ENCODE measurements at places on chromosomes 5 and 9. TPM values are rescaled to one million over a fixed set of nuclear protein-coding genes. Genes with fewer than 3 reads are reported as not detected.

DNA sequence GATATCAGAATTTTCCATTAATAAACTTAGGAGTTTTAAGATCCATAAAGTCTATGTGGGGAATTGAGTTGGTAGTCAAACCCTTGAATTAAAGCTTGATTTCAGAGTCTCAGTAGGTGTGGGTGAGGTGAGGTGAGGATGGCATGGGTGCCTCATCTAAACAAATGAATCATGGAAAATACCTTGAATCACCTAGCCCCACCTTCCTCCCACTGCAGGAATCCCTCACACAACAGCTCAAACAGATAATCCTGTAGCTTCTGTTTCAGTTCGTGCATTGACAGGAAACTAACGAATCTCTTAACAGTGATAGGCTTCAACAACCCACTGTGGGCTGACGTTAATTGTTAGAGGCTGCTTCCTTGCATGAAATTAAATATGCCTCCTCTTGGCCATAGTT lies 185.0 kb downstream of the SREK1 start:
- no peaks in the 10 kb centered on the region for H3K36me3 ChIP-seq
- no peak for DNase-seq
- no peak overlapping the region for H3K27ac ChIP-seq
- H3K4me1 ChIP-seq, result no peaks in the 10 kb centered on the region
- H3K4me3 ChIP-seq, result no peak overlapping the region

DNA sequence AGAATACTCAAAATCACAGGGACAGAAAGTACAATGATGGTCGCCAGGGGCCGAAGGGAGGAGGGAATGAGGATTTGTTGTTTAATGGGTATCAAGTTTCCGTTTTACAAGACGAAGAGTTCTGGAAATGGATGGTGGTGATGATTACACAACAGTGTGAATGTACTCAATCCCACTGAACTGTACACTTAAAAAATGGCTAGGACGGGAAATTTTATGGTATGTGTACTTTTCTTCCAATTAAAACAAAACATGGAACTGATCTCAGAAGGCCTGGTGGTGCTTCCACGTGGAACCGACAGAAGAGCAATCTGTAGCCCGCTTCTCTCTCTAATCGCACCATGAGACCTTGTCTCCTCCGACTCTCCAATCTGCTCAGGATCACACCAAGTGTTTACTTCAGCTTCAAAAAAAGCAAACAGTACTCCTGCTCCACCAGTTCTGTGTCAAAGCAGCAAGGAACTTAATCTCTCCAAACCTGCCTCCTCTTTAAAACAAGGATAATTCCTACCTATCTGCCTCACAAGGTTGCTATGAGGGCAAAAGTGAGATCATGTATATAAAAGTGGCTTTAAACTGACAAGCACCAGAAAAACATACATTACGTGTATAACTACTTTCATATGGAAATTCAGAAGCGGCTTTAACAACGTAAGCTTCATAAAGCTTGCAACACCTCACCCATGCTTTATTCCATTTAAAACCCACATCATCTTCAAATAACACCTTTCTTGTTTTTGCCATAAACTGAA lies 2.1 kb downstream of the ECPAS start:
- H3K4me3 ChIP-seq, result peak overlapping the region; percentile 83
- no peak for DNase-seq
- no peaks in the 10 kb centered on the region for H3K27me3 ChIP-seq
- H3K4me1 ChIP-seq, result peaks cover 36% of the 10 kb centered on the region
- peaks cover 15% of the 10 kb centered on the region for H3K36me3 ChIP-seq

- H3K4me3 ChIP-seq, result peak overlapping the region; percentile 9
- peak; percentile 86 for DNase-seq
- H3K36me3 ChIP-seq, result peaks cover 14% of the 10 kb centered on the region
- H3K4me1 ChIP-seq, result peaks cover 63% of the 10 kb centered on the region
- peak overlapping the region; percentile 85 for H3K27ac ChIP-seq
- no peaks in the 10 kb centered on the region for H3K27me3 ChIP-seq
Measured at GRCh38 chr5:132687995-132688394, 14.2 kb downstream of the IL4 start.

GRCh38 chr9:115391168-115391825 lies 273.3 kb upstream of the TNC start:
- peaks cover 11% of the 10 kb centered on the region for H3K4me1 ChIP-seq
- H3K4me3 ChIP-seq, result no peak overlapping the region
- no peaks in the 10 kb centered on the region for H3K36me3 ChIP-seq

DNA sequence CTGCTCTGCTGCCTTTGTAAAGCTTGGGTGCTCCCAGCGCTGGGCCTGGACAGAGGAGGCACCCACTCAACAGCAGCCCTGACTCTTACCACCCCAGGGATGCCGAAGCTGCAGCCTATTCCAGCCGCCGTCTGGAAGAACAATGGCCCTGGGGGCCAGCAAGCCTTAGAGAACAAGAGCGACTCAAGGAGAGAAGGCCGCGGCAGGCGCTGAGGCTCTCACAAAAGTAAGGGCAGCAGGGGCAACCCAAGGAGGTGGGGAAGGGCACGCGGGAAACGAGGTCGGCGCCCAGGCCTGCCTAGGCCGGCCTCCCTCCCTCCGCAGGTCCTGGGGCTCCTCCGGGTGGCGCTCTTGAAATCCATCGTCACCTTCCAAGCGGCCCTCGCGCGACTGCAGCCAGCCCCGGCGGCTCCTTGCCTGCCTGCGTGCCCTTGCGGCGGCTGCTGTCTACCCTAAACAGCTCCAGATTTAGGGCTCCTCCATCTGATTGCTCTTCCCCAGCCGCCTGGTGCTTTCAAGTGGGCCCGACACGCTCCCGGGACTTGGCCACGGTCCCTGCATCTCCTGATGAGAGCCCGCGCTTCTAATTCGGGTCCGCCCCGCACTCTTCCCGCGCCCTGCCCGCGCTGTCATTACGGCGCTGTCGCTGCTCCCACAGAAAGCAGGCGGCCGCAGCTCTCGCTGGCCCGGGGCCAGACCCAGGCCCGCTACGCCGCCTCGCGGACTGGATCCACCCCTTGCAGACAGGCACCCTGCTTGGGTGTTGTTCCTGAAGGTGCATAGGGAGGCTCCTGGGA lies 213.3 kb downstream of the SEMA6A start:
- H3K4me3 ChIP-seq, result no peak overlapping the region
- no peaks in the 10 kb centered on the region for H3K36me3 ChIP-seq
- DNase-seq, result no peak

DNA sequence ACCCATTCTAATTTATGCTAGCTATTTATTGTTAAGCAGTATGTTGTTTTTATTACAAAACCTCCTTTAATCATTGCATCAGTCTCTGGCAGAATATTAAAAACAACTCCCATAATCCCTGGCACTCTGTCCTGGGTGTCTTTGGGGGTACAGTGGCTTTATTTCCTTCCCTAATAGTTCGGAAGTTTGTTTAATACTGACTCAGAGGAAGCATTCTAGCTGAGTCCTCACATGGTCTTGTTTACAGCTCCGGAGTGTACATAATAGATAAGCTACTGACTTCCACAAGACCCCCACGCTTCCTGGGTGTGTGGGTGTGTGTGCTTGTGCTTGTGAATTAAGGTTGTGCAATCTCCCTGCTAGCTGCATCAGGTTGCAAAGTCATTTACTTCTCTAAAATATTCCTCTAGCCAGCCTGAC lies 149.8 kb upstream of the CDKN2B start:
- H3K4me3 ChIP-seq, result no peak overlapping the region
- DNase-seq, result no peak
- H3K36me3 ChIP-seq, result no peaks in the 10 kb centered on the region

DNA sequence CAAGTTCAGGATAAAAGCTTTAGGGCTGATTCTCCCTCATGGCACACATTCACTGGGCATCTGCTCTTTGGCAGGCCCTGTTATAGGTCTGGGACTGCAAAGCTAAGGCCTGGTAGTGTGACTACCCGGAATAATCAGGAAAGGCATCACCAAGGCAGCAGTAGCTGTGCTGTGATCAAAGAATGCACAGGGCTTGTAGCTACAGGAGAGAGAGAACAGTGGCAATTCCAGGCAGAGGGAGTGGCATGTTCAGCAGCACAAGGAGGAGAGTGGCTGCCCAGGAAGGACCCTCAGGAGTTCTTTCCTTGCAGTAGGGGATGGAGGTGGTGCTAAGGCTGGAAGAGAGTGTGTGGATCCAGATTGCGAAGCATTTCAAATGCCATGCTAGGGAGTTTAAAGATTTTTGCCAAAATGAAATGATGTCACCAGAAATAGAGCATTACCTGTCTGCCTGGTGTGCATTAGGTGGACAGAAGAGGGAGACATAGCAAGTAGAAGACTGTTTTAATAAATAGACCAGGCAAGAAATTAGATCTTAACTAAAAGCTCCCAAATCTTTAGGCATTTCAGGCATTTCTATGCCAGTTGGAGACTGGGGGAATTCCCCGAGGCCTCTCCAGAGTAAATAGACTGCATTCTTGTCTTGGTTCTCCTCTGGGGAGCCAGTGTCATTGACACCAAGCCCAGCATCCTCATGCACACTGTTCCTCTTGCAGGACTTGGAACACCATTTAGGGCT lies 69.1 kb downstream of the GPR21 start:
- H3K27me3 ChIP-seq, result no peaks in the 10 kb centered on the region
- no peaks in the 10 kb centered on the region for H3K4me1 ChIP-seq
- H3K4me3 ChIP-seq, result no peak overlapping the region

DNA sequence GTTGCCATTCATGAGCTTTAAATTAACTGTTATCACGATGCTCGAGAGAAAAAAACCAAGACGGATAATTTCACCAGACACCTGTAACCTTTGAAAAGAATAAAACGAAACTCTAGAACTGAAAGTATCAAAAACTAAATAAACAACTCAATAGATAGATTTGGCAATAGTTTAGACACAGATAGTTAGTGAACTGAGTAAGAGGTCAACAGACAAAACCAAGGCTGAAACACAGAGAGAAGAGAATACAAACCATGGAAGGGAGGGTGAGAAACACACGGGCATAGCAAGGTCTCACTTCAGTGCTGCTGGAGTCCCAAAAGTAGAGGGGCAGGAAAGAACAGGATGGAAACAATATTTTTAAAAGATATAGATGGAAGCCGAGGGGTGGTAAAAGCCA lies 3.3 kb upstream of the OR2V1 start:
- no peaks in the 10 kb centered on the region for H3K4me1 ChIP-seq
- no peaks in the 10 kb centered on the region for H3K36me3 ChIP-seq
- H3K4me3 ChIP-seq, result no peak overlapping the region
- H3K27ac ChIP-seq, result no peak overlapping the region

DNA sequence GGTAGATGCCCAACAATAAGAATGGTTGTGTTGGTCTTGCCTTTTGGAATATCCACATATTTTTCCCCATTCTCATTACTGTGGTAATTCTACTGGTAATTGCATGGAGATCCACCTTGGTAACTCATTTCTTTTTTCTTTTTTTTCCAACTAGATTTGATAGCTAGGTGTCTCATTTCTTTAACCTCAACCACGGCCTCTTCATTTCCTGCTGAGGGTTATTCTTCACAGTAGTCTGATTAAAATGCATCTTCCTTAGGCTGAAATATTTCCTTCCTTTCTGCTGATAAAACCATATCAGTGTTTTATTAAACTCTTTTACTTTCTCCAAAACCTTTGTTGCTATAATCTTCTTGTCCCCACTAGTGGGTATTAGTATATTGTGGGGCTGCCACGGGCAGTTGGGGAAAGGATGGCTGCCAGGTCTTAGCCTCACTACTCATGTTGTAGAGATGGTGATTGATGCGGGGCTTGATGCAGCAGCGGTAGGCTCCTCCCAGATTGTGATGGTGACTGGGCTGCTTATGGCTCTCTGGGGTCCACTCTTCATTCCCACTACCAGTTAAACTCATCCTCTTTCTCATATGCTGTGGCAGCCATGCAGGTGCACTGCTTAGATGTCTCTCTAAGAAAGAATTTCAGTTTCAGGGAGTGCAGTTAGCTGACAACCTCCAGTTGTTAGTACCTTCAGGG lies 35.9 kb downstream of the KIF2A start:
- peak overlapping the region; percentile 85 for H3K27ac ChIP-seq
- peaks cover 28% of the 10 kb centered on the region for H3K36me3 ChIP-seq
- H3K4me1 ChIP-seq, result peaks cover 50% of the 10 kb centered on the region
- peak; percentile 45 for DNase-seq
- H3K27me3 ChIP-seq, result no peaks in the 10 kb centered on the region

DNA sequence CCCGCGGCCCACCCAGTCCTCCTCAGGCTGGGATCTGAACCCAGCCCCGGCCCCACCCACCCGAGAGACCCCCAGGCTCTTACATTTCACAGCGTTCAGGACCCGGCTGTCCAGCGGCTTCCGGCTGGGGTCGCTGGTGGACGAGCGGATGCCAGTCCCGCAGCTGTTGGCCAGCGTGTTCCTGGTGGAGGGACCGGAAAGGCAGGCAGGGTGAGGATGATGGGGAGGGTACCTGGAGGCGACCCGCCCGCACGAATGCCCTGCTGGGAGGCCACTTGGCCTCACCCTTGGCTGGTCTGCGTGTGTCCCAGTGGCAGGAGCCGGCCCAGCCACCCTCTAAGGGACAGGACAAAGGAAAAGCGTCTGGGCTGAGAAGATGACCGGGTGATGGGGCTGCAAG lies 51.9 kb upstream of the UBAC1 start:
- H3K36me3 ChIP-seq, result no peaks in the 10 kb centered on the region
- H3K4me3 ChIP-seq, result no peak overlapping the region
- no peak overlapping the region for H3K27ac ChIP-seq
- no peaks in the 10 kb centered on the region for H3K4me1 ChIP-seq
- DNase-seq, result no peak

DNA sequence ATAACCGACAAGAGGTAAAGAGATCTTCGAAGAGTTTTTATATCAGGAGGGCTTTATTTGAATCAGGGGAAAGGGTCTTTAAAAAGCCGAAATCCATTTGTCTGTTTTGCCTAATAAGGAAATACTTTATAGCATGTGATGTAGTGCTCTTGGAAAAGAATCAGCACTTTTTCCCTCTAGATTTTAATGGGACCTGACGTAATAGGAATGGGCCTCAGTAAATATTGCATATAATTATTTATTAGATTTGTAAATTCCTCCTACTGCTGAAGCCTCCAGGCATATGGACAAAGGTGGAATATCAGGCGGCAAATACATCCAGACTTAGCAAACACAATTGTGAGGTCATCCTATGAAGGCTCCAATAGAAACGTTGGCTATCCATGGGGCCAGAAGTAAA lies 50.9 kb downstream of the ACTBL2 start:
- H3K36me3 ChIP-seq, result no peaks in the 10 kb centered on the region
- no peak overlapping the region for H3K4me3 ChIP-seq
- no peaks in the 10 kb centered on the region for H3K4me1 ChIP-seq
- no peak for DNase-seq
- no peaks in the 10 kb centered on the region for H3K27me3 ChIP-seq

DNA sequence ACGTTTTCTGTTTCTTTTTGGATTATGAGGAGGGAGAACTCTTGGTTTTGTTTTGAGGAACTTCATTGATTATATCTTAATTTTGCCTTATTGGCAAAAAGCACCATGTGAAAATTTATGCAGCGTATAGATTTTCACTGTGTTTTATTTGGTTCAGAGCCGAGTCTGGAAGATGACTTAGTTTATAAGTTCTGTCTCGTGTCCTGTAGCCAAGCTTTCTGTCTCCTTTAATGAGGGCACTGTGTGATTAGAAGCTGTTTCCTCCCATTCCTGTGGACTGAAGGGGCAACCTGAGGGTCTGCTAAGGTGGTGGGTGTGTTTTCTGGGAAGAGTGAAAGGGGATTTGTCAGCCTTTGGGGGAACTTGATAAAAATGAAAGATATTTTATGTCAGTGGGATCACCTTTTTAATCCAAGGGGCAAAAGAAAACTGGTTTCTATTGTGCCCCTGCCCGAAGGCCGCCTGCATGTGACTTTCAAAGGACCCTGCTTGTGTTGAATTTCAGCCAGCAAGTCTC lies 262.1 kb downstream of the FANCC start:
- no peak overlapping the region for H3K4me3 ChIP-seq
- H3K27ac ChIP-seq, result no peak overlapping the region
- H3K4me1 ChIP-seq, result no peaks in the 10 kb centered on the region
- no peaks in the 10 kb centered on the region for H3K36me3 ChIP-seq
- DNase-seq, result no peak
- peaks cover 9% of the 10 kb centered on the region for H3K27me3 ChIP-seq

The LHX2 gene
- total RNA-seq, result not detected

The EQTN gene
- total RNA-seq, result not detected

The LCN10 gene
- 1.8 TPM for total RNA-seq

The ABO gene
- total RNA-seq, result not detected

Data from activated CD8-positive, alpha-beta T cell treated with anti-CD3 and anti-CD28 coated beads, Interleukin-2, amount 10 ng/mL, durations not matched to agents 7 days and 5 days (primary cell).